ENCODE measurements at places on chromosomes 1 and 21.
A peak's percentile ranks its signal among the peaks of the same experiment; 100 is the strongest.

GRCh38 chr1:12587981-12588640 is 29.9 kb downstream of the DHRS3 start:
- no peak for DNase-seq

DNA sequence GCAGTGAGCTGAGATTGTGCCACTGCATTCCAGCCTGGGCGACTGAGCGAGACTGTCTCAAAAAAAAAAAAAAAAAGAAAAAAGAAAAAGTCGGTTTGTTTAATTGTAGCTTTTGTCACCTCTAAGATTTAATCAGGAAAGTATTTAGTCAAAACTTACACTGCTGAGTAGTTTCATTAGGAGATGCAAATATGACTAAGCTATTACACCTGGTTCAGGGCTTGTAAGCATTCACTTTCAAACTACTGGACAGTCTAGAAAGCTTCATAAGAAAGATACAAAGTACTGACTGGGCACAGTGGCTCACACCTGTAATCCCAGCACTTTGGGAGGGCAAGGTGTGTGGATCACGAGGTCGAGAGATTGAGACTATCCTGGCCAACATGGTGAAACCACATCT is 75.9 kb upstream of the CACYBP start:
- DNase-seq = no peak

DNA sequence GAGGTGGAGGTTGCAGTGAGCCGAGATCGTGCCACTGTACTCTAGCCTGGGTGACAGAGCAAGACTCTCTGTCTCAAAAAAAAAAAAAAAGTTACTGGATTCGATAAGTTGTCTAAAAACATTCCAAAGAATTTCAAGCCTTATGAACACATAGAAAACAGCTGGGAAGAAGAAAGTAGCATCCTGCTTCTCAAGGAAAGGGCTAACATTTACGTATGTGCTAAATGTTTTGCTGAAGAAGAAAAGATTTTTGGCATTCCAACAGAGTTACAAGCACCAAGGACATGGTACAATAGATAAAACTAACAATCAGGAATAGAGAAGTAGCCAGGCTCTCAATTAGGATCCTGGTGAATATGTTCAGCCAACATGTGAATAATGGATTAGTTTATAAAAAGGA is 69.8 kb downstream of the HFM1 start:
- no peak for DNase-seq

- no peak for DNase-seq
These were observed 31.8 kb downstream of the AHDC1 start for GRCh38 chr1:27572019-27572678.

DNA sequence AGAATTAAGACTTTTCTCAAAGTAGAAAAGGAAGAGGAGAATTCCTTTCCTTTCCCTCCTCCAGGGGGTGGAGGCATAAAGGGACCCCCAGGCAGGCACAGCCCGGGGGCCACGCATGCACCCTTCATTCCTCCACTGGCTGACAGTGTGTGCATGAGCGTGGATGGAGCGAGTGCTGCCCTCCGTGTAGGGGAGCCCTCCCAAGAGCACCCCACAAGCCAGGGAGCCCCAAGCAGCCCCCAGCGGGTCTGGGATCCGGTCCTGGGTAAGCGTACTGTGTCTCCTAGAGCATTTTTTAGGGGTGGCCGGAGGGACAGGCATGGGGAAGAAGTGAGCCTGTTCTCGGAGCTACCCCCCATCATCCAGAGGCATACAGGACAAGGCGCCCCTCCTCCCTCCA is 120.5 kb downstream of the SIK1 start:
- no peak for DNase-seq

GRCh38 chr1:198276241-198276640 is 119.4 kb downstream of the NEK7 start:
- no peak for DNase-seq

DNA sequence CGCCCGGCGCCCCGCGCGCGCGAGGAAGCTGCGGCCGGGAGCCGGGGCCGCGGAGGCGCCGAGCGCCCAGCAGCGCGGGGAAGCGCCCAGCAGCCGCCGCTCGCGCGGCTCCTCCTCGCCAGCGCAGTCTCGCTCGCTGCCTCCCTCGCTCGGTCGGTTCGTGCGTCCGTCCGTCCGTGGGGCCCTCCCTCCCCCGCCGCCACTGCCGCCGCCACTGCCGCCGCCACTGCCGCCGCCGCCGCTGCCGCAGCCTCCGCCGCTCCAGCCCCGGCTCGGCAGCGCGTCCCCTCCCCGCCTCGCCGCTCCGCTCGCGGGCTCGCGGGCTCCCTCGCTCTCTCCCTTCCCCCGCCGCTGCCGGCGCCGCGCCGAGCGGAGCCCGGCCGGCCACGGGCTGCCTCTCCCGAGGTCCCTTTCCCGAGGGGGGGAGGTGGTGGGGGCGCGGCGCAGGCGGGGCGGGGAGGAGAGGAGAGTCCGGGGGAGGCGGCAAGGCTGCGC is at the start of gene KCND3:
Gene KCND3 (minus strand): TSS at position 138 of the 495 bp plus-strand sequence.
- peak; percentile 47 for DNase-seq

DNA sequence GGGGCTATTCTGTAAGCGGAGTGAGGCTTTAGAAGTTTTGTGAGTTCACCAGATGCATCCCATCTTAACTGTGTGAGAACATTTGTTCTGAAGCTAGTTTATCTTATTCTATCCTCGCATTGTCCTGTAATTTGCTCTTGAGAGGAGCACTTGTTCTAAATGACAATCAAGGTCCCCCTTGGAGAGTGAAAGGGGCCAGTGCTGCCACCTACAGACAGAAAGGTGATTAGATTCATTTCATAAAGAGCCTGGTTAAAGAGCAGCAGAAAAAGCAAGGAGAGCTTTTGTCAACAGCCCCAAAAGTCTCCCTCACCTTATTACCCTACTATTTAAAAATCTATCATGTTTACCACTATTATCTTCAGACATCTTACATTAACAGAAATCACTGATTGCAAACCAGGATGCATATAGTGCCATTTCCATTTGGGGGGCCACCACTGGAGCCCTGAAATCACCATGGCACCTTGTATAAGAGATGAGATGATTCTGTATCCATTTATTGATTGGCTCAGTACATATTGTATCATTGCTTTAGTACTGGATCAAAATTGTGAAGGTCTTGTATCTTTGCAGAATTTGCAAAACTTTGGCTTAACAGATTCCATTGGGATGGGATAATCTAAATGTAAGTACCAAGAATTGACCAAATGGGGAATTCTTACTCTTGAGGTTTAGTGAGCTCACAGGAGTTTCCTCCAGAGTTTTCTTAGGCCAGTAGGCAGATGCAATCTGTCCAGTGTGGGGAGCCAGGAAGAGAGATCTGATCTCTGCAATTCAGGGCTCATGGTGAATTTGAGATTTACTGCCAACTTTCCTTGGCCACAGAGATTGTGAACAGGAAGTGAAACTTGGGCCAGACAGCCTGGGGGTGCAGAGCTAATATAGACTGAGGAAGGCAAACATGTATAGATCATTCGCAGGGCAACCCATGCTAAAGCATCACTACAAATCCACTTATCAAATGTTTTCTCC is 64.3 kb upstream of the TRABD2B start:
- peak; percentile 87 for DNase-seq

DNA sequence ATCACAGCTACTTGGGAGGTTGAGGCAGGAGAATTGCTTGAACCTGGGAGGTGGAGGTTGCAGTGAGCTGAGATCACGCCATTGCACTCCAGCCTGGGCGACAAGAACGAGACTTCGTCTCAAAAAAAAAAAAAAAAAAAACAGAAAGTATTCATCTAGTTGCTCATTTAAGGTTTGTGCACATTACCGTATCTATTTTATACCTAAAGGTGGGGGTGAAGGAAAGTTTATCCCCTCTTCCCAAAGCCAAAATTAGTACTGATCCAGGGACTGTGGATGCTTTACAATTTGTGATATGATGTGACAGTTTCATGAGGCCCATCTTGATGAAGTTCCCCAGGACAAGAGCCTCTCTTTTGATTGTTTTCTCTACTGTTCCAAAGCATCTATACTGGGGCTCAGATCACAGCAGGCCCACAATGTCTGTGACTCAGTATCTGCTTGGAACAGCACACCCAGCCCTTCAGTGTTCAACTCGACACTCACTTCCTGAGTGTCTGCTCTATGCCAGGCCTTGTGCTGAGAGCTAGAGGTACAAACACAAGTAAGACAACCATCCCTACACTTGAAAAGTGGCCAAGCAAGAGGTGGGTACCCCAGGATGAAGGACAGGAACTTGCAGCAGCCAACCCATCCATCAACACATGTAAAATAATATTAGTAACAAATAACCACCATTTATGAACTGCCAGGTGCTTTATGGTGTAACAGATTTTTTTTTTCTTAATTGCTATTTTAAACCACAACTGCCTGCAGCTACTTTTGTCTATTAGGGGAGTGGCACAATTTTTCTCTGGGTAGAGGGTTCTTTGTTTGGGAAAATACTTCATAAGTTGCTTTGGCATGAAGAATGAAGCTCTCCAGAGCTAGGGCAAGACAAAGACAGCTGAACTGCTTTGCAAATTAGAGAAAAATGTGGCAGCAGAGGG is 29.0 kb upstream of the KHDRBS1 start:
- peak; percentile 25 for DNase-seq

DNA sequence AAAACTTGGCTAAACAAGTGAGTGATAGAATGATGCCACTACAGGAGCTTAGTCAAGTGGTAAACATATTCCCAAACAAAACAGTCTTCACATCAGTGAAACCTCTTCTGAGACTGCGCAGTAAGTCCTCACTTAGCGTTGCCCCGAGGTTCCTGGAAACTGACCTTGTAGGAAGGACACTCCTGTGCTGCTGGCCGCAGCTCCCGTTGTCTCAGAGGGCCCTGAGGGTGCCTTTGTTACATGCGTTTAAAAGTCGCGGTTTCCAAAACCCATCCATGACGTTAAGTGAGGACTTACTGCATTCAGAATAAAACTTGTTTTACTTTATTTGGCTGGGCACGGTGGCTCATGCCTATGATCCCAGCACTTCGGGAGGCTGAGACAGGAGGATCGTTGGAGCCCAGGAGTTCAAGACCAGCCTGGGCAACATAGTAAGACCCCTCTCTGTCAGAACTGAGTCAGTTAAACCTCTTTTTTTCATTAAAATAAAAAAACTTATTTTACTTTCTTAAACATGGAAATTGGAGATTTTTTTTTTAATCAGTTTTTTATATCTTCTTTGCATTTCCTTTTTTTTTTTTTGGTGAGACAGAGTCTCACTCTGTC is 36.0 kb upstream of the DIP2A start:
- no peak for DNase-seq

DNA sequence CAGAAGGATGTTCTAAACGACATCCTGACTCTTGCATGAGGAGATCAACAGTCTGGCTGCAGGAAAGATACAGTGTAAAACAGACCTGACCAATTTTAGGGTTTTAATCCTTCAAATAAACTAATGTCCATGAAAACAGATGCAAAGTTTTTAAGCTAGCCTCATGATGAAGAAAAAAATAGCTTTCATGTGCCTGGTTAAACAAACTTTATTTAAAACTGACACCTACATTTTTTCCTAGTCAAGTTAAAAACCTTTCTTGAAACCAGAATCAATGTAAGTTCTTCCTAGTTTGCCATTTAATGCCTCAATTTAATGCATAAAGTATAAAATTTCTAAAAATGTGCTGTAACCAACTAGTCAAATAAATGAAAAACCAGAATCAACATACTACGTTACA is 2.9 kb downstream of the WDR26 start:
- no peak for DNase-seq

DNA sequence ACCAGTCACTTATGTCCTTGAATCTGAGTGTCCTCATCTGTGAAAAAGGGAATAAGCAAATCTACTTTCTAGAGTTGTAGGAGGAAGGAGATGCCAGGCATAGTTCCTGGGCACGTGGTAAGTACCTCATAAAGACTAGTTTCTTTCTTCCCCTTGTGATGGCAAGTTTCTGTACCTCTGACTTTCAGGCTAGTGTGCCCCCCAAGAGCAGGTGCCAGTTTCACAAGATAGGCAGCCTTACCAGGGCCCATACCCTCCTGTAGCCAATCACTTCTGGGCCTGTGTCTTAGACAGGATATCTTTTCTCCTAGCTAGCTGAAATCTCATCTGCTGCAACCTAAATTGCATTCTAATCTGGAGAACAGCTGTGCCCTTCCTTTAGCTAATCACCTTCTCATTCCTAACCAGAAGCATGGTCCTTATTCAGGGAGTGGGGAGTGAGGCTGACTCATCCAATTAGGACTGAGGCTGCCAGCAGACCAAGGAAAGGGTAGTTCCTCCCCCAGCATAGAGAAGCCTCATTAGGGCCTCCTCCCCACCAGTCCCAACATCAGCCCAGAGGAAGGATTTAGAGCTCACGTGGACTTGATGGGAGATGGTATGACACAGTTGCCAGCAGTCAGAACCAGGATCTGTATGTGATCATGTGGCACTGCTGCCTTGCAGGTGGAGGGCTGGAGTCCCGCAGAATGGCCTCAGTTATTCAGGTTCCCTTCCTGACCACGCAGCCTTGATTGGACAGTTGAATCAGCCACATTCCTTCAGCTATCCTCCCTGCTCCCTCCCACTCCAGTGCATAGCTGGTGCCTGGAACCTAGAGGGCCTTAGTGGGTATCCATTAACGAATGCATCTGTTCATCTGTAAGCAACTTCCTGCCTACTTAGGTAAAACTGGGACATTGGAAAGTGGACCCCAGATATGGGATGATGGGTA is 7.9 kb downstream of the KLHDC8A start:
- DNase-seq = no peak

DNA sequence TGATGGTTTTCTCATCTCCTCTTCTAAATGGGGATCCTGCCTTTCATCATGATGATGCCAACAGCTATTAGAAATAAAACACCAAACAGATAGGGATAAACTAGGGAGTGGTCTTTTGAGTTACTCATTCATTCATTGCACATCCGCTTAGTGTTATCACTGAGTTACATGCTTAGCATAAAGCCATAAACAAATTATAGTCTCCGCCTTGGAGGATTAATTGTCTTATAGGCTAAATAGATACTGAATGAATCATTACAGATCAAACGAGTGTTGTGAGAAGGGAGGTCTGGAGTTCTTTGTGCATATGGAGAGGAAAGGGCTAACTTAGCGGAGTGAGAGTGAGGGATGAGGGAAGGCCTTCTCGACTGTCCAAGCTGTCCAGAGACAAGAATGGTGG is 19.8 kb upstream of the GUCA2B start:
- no peak for DNase-seq

- DNase-seq = no peak
These were observed 39.5 kb upstream of the DAB1 start for GRCh38 chr1:57463343-57463742.

DNA sequence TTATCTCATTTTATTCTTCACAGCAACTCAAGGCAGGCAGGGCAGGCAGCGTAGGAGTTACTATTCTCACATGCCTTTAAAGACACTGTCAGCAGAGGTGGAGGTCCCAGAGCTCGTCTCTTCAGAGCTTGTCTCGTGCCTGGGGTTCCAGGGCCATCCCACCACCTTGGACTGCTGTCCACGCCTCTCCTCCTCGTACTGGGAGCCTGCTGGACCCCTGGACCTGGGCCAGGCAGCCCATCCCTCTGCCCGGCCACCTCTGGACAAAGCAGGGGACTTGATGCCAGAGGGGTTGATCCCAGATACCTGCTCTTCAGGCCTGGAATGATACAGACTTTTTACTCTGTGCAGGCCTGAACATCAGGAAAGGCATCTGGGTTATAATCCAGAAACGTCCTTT is 546.8 kb downstream of the KIF26B start:
- DNase-seq = no peak

GRCh38 chr1:227734546-227734855 is 601 bp downstream of the JMJD4 start:
- DNase-seq = no peak

Measured in brain (organoid and tissue), 16 donors.